ENCODE measurements at places on chromosomes 3 and 15.

- DNase-seq: no peak
These were observed 42.9 kb upstream of the LRRFIP2 start for GRCh38 chr3:37217098-37217849.

DNA sequence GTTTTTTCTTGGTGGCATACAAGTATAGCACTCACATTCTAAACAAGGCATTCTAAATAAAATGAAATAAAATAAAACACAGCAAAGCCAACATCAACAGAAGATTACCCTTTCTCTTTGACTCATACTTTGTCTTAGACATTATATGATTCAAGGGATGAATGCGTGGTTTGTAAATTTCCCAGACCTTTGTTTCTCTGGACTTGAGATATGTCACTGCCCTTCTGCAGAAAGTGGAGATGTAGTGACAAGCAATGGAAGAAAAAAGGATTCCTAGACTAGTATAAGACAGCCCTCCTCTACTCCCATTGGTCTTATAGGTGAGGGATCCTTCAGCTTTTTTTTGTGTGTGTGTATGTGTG, 22.4 kb downstream of the NANOGP8 start:
- DNase-seq: no peak

- no peak for DNase-seq
These were observed 174.2 kb upstream of the ATP11B start for GRCh38 chr3:182618981-182619591.

DNA sequence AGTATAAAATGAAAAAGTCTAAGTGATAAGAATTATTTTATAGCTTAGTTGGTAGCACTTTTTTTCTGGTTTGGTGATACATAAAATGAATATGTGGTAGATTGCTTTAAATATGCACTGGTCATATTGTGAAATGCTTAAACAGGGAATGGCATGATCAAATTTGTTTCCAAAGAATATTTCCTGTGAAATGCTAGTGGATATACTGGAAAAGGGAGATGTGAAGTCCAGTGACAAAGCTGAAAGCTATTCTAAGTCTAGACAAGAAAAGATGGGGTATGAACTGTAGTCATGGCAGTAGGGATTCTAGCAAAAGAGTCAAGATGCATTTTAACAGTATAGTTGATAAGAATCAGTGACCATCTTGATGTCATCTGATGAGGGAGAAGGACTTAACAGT, 98.9 kb upstream of the MME start:
- DNase-seq: no peak

- no peak for DNase-seq
These were observed 4.6 kb downstream of the ITGA11 start for GRCh38 chr15:68427366-68427765.

DNA sequence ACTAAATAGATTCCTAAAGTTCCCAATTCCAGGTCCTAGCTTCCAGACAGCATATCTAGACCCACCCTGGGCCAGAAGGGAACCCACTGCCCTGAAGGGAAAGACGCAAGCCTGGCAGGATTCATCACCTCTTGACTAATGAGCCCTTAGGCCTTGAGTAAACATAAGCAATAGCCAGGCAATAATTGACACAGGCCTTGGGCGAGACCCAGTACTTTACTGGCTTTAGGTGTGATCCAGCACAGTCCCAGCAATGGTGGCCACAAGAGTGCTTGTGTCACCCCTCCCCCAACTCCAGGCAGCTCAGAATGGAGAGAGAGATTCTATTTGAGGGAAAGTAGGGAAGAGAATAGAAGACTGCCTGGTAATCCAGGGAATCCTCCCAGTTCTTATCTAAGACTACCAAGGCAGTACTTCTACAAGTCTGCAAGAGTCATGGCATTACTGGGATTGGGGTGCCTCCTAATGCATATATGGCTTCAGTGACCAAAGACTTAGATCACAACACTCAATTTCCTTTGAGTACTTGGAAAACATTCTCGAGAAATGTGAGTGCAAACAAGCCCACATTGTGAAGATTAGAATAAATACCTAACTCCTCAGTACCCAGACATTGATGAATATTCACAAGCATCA, 30.4 kb upstream of the WWTR1 start:
- no peak for DNase-seq

- DNase-seq: no peak
These were observed 6.6 kb downstream of the CSNK1G1 start for GRCh38 chr15:64349375-64349774.

- no peak for DNase-seq
These were observed 100.2 kb downstream of the DTWD1 start for GRCh38 chr15:49721091-49721490.

DNA sequence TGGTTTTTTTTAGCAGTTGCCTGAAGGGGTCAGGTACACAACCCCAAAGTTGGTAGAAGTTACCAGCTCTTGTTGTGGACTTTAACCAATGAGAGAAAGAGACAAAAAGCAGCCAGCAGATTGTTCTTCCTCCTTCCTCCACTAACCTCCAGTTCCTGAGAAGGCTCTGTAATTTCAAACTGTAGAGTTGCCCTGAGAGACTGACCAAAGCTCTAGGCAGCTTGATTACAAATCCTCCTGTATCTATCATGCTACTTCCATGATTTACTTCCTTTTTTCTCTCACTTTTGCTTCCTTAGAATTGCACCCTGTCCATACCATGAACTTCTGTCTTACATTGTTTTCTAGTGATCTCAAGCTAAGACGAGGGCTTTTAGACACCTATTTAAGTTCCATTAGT, 29.2 kb downstream of the NSUN3 start:
- no peak for DNase-seq

DNA sequence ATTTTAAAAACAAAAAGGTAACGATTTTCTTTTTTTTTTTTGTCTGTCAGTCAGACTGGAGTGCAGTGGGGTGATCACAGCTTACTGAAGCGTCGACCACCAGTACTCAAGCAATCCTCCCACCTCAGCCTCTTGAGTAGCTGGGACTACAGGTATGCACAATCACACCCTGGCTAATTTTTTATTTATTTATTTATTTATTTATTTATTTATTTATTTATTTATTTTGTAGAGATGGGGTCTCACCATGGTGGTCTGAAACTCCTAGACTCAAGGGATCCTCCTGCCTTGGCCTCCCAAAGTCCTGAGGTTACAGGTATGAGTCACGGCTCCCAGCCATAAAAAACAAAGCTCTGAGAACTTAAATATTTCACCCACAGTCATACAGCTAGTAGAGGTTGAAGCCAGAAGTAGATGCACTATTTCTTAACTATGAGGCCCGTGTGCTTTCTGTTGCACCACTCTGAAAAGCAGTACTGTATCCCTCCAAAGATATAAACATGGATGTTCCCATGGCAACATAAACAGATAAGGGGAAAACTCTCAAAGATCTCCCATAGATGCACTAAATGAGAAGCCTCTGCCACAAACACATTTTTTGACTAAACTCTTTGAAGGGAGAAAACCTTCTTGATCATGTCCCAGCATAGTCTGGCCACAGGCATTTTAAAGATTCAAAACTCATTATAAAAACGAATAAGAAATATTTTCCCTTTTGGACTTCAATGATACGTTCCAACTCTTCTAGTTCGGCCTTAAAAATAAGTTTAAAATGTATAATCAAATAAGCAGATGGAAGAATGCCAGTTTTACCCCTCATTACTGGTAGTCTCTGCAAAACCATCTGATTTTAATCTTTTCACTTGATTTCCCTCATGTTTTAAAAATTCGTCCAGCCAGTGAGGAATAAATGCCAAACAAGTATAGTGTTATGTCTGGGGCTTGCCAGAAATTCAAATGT, 162.3 kb upstream of the ARHGEF26 start:
- DNase-seq: no peak

DNA sequence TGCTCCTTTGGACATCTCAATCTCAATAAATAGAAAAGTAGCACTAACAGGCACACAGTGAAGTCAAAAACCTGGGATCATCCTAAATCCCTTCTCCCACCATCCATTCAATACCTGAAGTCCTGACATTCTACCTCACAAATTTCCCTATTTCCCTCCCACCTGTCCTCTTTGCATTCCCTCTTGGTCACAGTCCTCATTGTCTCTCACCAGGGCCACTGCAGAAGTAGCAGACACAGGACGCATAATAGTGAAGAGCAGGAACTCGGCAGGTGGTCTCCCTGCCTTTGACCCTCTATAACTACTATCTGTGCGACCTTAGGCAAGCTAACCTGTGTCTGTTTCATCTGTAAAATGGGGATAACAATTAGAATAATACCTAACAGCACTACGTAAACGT, 2.3 kb downstream of the THOC7 start:
- no peak for DNase-seq

DNA sequence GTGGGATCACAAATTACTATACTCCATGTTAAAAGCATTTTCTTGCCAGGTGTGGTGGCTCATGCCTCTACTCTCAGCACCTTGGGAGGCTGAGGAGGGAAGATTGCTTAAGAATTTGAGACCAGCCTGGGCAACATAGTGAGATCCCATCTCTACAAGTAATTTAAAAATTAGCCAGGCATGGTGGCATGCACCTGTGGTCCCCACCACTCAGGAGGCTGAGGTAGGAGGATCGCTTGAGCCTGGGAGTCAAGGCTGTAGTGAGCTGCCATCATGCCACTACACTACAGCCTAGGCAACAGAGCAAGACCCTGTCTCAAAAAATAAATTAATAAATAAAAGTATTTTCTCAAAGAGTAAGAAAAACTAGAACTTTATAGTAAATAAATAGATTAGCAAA, 22.9 kb upstream of the ABHD10 start:
- DNase-seq: no peak

- no peak for DNase-seq
These were observed 25.9 kb upstream of the GOLGA8B start for GRCh38 chr15:34609102-34610057.

- no peak for DNase-seq
These were observed 84.2 kb downstream of the OSBPL10 start for GRCh38 chr3:31896648-31897433.

- DNase-seq: no peak
These were observed 67.6 kb downstream of the SLC6A11 start for GRCh38 chr3:10883478-10884234.

DNA sequence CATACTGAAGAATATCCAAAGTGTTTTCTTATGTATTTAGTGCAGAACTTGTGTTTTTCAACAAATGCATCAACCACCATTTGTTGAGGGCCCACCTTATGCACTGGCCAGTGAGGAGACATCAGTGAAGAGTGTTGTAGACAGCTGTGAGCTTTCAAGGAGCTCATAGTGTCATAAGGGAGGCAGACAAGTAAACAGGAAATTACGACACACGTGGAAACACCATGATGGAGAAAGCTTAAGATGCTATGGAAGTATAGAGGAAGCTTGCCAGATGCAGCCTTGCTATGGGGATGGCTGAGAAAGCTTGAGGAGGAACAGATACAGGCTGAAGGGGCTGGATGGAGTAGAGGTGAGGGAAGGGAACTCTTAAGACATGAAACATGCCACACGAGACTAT, 50.8 kb upstream of the PSMD6 start:
- no peak for DNase-seq

- DNase-seq: no peak
These were observed 511.3 kb downstream of the OCA2 start for GRCh38 chr15:27587810-27588209.

DNA sequence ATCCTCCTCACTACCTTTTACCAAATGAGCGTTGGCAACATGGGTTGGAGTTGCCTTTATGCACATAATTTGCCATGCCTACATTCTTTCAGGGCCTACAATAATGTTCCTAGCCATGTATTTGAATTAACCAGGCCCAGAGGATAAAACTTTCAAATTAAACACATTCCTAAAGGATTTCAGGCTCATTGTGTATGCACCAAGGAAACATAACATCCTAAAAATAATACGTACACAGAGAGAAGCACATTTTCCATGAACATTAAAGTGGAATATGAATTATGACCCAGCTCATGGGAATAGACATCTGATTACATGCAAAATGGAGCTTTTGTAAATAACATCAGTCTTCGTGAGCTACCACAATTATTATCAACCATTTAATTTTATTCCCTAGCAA, 203.3 kb downstream of the RORA start:
- no peak for DNase-seq

DNA sequence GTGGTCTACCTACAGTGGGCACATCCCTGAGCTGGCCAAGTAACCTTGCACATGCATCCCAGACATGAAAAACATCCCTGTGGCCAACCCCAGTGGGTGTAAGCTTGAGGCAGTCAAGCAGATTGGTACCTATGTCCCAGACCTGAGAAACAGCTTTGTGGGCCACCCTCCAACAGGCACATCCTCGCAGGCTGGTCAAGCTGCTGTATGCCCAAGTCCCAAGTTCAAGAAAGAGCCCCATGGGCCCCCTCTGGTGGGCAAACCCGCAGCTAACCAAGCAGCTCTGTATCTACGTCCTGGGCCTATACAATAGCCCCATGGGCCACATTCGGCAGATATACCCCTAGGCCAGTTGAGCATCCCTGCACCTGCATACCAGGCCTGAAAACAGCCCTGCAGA, 186.3 kb upstream of the GPR149 start:
- no peak for DNase-seq

- DNase-seq: no peak
These were observed 52.4 kb downstream of the PHLDB2 start for GRCh38 chr3:111911446-111911845.

Data from esophagus squamous epithelium (tissue), 5 donors.